Glomerular endothelial cell (primary cell): ENCODE measurements at places on chromosomes 16 and 17.
A peak's percentile ranks its signal among the peaks of the same experiment; 100 is the strongest.

- no peak for DNase-seq
Observed at GRCh38 chr16:23757116-23757515, 2.3 kb downstream of the CHP2 start.

DNA sequence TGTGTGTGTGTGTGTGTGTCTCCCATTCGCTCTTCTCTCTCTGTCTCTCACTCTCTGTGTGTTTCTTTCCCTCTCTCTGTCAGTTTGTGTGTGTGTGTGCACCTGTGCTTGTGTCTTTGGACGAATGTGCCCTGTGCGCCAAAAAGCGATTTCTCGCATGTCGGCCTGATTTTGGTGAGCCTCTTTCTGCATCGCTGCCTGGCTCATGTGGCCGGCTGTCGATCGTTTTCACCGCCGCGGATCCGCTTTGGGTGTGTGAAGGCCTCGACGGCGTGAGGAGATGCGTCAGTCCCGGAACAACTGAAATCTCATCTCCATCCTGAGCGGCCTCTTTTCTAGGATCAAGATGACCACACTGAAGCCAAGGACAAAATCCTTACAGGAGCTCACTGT is 609.0 kb downstream of the KCNJ18 start:
- no peak for DNase-seq

DNA sequence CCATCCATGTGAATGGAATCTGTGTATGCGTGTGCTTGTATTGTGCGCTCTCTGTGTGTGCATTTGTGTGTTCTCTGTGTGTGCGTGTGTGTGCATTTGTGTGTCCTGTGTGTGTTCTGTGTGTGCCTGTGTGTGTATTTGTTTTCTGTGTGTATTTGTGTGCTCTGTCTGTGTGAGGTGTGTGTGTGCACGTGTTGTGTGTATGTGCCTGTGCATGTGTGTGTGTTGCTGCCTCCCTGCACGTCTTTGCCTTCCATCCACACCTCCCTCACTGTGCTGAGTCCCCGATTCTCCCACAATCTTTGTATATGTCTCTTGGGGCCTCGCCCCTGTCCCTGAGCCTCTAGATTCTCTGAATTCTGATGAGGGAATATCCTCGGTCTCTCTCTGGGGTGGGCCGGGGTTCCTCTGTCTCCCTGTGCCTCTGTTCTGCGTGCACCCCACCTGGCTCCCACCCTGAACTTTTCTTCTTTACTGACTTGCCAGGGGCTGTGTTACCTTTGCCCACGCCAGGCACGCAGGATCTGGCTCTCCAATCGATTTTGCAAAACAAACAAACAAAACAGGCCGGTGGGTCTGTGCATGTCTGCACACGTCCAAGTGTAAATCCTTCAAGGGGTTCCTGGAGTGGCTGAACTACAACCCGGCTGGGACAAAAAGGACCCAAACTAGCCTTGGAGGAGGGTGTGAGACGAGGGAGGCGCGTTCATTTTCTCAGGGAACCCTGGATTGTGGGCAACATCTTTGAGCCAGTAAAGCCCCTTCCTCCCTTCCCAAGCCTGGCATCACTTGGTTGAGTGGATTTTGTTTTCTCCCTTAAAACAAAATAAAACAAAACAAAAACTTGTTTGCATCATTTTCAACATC is 8.1 kb upstream of the FOXF1 start:
- no peak for DNase-seq

DNA sequence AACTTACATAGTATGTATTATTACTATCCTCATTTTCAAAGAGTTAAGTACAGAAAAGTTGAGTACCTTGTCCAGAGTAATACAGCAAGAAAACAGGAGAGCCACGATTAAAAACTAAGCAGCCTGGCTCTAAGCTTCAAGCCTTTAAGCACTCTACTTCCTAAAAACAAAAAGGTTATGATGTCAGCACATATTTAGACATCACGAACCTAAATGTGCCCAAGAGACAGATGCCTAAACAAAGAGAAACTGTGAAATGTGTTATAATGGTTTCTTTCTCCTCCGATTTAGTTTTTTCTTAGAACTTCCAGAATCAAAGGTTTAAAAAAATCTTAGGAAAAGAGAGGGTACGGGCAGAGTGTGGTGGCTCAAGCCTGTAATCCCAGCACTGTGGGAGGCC is 151.0 kb downstream of the VPS53 start:
- DNase-seq, result no peak

DNA sequence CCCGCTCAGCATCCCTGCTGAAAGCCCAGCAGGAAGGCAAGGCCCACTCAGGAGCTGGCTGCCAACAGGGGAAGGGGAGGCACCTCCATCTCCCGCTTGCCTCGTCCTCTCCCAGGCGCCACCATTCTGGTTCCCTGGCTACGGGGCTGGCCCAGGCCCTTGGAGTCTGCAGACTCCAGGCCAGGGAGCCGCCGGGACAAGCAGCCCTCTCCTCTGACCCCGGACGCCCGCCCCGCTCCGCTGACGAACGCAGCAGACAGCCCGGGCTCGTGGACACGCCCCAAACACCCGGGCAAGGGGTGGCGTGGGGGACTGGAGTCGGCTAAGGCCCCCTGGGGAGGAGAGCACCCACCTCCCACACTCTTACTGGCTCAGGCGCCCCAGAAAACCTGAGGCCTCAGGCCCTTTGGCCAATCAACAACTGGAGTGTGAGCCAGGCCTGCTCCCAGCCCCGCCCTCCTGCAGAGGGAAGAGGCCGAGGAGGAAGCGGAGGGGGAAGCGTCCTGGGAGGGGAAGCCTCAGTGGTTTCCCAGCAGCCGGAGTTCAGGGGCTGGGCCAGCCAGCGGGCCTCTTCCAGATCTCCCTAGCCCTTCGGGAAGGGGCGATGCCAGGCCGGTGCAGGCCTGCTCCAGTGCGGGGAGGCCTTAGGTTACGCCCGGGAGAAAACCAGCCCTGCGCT is 4.2 kb downstream of the MNT start:
- no peak for DNase-seq

DNA sequence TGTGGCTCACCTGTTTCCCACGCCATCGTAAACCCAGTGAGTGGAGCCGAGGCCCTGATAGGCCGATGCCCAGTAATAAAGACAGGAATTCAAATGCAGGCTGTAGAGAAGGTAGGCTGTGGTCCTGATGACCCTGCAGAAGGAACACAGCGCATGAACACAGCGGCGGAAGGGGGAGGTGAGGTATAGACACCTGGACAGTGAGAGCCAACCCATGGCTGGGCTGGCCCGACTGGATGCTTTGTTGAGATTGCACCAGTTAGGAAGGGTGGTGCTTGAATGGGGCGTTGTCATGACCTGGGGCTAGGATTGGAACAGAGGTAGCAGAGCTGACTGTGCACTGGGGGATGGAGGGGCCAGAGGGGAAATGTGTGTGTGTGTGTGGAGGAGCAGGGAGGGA is 59.2 kb downstream of the CNGB1 start:
- no peak for DNase-seq

DNA sequence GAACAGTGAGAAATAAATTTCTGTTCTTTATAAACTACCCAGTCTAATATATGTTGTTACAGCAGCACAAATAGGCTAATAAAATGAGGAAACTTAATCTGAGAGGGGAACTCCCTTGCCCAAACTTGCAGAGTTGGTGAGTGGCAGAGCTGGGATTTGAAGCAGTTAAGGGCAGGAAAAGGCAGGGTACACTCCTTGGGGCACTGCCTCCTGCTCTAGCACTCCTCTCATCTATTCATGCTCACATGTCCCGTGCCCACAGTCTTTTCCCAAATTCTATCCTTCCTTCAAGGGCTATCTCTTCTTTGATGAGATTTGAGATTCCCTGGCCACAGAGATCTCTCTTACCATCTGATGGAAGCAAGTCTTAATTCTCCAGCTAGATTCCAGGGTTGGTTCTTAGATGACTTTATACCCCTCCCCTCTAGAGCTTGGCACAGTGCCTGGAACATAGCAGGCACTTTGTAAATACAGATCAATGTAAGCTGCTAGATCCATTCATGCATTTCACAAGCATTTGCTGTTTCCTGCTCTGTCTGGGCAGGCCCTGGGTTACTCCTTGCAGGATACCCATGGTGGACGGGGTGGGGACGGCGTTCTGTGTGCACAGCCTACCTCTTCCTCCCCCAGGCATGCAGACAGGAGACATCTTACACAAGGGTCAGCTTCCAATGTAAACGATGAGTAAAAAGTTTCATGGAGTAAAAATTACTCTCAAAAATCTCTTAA is 39.2 kb upstream of the ABCC12 start:
- DNase-seq, result peak; percentile 7

DNA sequence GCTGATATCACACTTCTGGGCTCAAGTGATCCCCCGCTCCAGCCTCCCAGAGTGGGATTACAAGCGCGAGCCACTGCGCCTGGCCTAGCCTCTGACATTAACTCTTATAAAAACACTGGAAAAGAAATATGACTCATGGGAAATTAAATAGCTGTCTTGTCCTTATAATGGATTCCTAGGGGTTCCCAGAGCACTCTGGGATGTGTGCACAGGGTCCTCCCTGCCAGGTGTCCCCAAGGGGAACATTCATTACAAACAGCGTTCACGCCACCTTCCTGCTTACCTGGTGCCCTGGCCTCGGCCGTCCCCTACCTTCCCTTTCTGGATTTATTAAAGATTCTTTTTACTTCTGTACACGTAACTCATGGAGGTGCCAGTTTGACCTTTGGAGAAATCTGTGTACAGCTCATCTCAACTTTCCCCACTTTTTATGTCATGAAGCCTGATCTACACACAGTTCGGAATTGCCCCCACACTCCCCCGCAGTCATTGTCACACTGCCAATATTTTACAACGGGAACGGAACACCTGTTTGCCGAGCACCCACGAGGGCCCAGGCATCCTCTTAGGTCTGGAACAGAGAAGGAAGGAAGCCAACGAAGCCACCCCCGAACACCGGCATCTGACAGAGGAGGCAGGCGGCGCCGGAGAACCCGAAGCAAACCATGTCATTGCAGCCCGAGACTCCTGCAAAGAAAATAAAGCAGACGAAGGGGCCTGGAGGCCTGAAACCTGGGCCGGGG is 39.7 kb upstream of the MEAK7 start:
- DNase-seq, result no peak

DNA sequence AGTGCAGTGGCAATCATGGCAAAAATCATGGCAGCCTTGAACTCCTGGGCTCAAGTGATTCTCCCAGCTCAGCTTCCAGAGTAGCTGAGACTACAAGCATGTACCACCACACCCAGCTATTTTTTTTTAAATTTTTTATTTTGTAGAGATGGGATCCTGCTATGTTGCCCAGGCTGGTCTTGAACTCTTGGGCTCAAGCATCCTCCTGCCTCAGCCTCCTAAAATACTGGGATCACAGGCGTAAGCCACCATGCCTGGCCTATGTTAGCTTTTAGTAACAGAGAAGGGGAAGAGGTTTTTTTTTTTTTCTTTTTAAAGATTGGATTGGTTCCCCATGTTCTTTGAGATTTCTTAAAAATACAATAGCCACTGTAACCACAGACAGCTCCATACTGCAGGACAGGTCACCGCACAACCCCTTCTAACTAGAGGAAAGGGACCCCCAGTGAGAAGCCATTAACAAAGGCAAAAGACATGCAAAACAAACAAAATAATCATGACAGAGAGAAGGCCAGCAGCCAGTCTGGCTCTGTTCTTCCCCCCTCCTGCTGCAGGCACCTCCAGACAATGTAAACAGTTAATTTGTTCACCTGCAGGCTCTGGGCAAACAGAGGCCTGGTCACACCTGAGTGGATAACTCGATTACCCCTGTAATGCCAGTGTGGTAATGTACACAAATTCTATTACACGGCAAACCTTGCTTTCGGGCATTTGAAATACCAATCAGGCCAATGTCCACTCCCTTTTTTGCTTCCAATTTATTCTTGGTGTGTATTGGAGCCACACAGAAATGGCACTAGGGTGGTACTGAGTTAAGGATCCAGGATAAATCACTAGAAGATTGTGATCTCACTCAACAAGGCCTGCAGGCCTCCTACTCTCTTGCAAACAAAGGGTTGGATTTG is 52.9 kb downstream of the SNX11 start:
- DNase-seq, result no peak

GRCh38 chr17:67290711-67291291 is 45.8 kb upstream of the HELZ start:
- DNase-seq, result no peak

DNA sequence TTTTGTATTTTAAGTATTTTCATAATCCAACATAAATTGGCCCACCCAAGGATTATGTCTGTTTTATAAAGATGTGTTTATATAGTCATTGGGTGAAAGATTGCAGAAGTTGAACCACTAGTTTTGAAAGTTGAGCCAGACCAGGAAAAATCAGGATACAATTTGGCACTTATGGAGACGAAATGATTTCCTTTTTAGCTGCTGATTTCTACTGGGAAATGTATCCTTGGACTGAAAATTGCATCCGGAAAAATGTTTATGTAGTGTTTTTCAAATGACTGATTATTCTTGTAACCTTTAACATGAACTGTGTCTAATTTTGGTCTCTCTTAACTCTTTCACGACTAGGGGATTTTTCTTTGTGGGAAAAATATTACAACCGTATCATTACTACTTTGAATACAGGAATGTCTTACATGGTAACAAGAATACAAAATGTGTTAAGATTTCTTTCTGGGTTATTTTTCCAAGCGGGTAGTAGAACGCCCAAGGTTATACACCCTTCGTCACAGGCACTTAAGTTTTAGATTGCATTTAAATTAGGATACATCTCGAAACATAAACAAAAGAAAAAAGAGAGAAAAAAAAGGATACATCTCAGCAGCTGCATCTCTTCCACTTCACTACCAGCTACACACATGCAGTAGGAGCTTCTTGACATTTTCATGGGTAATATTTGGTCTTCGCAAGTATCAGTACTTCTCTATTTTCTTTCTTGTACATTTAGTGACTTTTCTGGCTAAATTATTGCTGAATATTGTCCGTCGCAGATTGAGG is 273.0 kb upstream of the TBX2 start:
- no peak for DNase-seq

- DNase-seq, result no peak
Observed at GRCh38 chr17:81315129-81315884, 20.2 kb upstream of the SLC38A10 start.

DNA sequence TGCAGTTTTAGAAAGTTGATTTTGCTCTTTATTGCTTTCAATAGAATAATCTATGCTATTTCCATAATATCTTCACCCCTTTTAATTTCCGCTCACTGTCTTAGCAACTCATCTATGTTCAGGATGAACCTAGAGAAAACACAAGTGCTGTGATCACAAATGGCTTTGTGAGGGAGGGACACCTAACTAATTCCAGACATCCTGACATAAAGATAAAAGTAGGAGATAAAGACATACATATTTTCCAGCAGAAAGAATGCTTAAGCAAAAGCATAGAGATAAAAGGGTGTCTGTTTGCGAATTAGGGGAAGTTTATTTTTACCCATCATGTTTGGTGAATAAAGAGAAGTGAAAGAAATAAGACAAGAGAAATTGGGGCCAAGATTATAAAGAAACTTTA is 254.2 kb downstream of the KCNJ2 start:
- no peak for DNase-seq
